ENCODE measurements at places on chromosomes 3 and 15.

GRCh38 chr3:140377644-140378043 is 300.2 kb upstream of the TRIM42 start:
- DNase-seq = no peak

DNA sequence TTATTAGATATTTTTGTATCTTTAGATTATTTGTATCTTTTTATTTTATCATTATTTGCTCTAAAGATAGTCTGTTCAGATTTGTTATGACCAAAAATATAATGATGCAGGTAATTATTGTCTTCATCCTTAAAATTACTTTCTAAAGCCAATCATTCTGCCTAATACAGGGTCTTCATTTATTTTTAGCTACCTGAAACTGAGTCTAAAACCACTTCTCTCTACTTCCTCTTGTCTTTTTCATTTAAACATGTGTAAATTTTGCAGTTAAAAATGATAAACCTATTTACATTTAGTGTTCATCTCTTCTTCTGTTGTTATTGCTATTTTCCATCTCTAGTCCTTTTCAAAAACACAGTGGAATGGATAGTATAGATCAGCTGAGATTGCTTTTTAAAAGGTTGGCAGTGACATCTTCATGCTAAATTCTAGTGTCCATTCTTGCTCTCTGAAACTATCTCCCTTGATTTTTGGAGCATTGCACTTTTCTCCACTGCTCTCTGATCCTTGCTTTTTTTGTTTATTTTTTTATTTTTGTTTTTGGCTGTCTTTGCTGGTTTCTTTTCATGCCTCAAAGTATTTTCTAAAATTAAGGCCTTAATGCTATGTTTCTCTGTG is 91.8 kb downstream of the UBE2E2 start:
- DNase-seq = no peak

GRCh38 chr3:30847592-30847991 is 46.9 kb downstream of the GADL1 start:
- DNase-seq = no peak

DNA sequence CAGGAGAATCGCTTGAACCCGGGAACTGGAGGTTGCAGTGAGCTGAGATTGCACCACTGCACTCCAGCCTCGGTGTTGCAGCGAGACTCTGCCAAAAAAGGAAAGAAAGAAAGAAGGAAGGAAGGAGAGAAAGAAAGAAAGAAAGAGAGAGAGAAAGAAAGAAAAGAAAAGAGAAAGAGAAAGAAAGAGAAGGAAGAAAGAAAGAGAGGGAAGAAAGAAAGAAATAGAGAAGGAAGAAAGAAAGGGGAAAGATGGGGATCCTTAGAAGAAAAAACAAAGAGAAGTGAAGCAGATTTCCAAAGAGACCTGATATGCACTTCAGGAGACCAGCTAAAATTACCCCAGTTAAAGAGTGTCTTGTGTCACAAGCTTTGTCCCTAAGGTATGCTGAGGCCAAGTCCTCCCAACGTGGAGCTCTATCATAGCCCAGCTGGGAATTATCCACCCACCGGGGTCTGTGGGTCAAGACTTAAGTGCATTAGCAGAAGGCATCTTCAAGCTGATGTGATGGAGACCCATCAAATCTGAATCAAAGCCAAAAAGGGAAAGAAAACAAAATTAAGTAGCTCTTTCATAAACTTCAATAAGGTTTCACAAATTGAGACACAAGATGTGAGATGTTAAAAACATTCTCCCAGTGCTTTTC is 17.8 kb upstream of the AKAP13 start:
- no peak for DNase-seq

DNA sequence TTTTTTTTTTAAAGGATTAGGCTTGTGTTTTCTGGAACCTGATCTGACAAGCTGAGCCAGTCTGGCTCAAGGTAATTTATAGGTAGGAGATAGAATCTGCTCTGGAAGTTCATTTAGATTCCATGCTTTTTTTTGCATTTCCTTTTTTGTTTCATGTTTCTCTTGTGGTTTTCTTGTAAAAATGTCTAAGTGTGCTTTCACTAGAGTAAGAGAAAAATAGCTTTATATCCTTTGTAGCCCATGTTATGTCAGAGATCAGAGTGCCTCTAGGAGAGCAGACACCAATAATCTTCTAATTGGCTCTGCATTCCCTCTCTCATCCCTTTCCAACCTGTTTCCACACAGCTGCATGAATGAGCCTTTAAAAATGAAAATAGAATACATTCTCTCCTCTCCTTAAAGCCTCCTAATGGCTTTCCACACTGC is 389.8 kb upstream of the KCNMB2 start:
- DNase-seq = no peak

GRCh38 chr3:185701611-185702261 is 115.6 kb downstream of the SENP2 start:
- DNase-seq = no peak

- DNase-seq = no peak
Measured at GRCh38 chr15:80890341-80891005, 99.1 kb downstream of the MESD start.

DNA sequence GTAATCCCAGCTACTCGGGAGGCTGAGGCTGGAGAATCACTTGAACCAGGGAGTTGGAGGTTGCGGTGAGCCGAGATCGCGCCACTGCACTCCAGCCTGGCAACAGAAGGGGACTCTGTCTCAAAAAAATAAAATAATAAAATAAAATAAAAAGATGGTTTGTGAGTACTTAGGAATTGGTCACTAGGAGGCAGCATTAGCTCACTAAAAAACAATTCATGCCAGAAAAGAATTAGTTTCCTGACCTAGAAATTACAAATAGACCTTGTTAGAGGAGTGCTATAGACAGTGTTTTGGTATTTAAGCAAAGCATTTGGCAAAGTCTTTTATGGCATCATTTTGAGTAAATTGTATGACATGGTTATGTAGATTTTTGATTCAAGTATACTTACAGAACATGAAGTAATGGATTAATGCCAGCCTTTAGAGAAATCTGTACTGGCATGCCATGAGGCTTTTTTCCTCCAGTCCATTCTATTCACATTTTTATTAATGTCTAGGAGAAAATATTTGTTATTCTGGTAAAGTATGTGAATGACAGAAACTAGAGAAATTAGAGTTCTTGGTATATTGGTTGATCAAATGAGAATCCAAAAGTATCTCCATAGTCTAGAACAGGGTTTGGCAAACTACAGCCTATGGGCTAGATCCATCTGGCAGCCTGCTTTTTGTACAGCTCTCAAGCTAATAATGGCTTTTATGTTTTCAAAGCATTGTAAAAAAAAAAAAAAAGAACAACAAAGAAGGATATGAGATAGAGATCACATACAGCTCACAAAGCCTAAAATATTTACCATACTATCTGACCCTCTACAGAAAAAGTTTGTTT is 81.6 kb downstream of the LRRC49 start:
- DNase-seq = no peak

DNA sequence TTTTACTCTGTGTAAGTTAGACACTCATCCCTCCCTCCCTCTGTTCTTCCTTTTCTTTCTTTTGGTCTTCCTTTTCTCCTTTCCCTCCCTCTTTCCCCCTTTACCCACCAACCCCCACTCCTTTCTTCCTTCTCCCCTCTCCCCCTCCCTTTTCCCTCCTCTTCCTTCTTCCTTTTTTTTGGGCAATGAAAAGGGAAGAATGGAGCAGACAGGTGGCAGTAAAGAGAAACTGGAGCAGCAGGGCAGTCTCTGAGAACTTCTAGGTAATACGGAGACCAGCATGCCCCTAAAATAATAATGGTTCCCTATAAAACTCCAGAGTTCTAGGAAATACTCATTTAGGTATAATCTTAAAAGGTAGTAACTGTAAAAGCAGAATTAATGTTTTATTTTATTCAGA is 11.4 kb upstream of the GPR171 start:
- no peak for DNase-seq

- DNase-seq = no peak
Measured at GRCh38 chr3:113018536-113019181, 27.9 kb downstream of the GTPBP8 start.
